ENCODE measurements at places on chromosomes 16 and 17. TPM values are rescaled to one million over a fixed set of nuclear protein-coding genes. Genes with fewer than 3 reads are reported as not detected.

DNA sequence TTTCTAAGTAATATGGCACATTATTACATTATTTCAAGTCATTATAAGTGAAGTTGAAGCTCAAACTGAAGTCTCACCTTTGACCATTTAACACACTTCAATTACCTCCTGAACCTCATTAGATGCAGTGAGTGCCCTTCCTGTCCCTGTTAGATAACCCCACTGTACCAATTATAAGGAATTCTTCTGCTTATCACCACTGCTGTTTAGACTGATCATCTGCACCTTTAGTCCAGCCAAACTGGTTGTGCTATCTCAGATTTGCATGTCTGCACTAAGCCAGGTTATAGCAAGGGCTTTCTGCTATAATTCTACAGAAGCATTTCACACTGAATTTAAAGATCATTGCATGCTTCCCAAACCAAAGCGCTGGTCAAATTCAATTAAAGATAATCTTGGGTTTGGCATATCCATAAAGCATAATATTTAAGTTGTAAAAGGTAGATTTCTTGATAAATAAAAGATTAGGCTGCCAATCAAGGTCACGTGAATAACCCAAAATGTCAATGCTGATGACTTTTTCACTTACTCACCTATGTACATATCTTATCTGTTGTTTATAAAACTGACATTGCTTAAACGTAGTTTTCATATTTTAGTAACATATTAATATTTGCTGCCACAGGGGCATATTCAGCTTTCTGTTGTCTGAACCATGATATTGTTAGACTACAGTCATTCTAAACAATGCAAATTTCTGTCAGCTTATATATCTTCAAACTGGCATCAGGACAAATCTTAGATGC, 11.9 kb downstream of the ITFG1 start:
- DNase-seq, result no peak
- no peak overlapping the region for H3K4me3 ChIP-seq
- no peak overlapping the region for H3K27ac ChIP-seq
- H3K4me1 ChIP-seq, result peaks cover 7% of the 10 kb centered on the region
- no peaks in the 10 kb centered on the region for H3K27me3 ChIP-seq

DNA sequence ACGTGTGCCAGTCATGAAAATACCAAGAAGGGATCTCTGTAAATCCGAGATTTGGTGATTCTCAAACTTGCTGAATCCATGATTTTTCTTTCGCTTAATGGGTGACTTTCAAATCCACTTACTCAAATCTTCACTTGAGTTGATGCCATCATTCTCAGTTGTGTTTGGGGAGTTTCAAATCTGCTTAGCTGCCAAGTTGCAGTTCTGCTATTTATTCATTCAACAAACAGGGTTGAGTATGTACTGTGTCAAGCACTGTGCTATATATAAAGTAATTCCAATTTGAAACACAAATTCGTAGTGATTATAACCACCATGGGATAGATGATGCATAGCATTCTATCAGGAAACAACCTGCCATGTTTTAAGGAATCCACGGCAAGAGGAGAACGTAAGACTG, 394.3 kb downstream of the CDH13 start:
- H3K4me3 ChIP-seq, result no peak overlapping the region
- no peaks in the 10 kb centered on the region for H3K4me1 ChIP-seq
- H3K27me3 ChIP-seq, result no peaks in the 10 kb centered on the region
- no peak overlapping the region for H3K27ac ChIP-seq

The ZFPM1 gene
- total RNA-seq, result 8.1 TPM

DNA sequence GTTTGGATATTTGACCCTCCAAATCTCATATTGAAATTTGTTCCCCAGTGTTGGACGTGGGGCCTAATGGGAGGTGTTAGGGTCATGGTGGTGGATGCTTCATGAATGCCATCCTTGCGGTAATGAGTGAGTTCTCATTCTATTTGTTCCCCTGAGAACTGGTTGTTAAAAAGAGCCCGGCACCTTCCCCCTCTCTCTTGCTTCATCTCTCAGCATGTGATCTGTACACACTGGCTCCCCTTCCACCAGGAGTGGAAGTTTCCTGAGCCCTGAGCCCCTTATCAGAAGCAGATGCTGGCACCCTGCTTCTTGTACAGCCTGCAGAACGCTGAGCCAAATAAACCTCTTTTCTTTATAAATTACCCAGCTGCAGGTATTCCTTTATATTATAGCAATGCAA, 25.6 kb downstream of the PIK3R6 start:
- H3K4me3 ChIP-seq, result no peak overlapping the region
- no peak overlapping the region for H3K27ac ChIP-seq
- H3K36me3 ChIP-seq, result no peaks in the 10 kb centered on the region
- peaks cover 26% of the 10 kb centered on the region for H3K4me1 ChIP-seq
- peaks cover 3% of the 10 kb centered on the region for H3K27me3 ChIP-seq

DNA sequence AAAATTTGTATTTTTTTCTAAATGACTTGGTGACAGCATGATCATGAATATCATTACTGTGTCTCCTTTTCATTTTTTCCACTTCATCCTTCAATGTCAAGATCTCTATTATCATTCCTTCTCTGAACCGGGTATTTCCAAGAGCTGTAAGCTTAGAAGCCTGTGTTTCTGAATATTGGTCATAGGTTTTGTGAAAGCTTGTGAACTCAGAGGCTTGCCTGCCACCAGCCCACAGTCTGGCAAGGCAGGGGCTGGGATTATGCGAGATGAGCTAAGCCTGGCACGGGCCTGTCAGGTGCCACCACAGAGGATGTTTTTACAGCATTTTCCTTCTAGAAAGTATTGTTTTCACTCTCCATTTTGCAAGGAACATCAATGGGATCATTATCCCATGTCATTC, 92.8 kb downstream of the MYH10 start:
- H3K4me3 ChIP-seq, result no peak overlapping the region
- no peak overlapping the region for H3K27ac ChIP-seq
- no peak for DNase-seq
- H3K36me3 ChIP-seq, result peaks cover 50% of the 10 kb centered on the region
- H3K4me1 ChIP-seq, result no peaks in the 10 kb centered on the region

The ETV4 gene
- 147 TPM for total RNA-seq

The CDT1 gene
- 154 TPM for total RNA-seq

The KRTAP17-1 gene
- total RNA-seq, result not detected

The CBFA2T3 gene
- total RNA-seq, result 2.8 TPM
